ENCODE measurements at places on chromosomes 16 and 17.

DNA sequence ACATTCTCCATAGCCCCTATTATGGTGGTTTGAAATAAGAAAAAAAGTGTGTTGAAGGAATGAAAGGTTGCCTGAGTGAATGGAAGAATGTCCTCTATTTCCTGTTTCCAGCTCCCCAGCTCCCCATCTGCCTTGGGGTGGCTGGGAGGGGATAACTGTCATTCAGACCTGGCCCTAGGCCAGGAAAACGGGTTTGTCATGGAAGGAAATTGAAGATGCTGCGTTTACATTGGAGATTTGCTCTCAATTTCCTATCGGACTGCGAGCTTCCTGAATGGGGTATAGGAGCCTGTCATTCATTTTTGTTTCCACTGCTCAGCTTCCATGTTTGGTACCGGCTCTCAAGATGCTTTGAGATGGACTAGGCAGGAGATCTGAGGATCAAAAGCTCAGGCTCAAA lies 2.2 kb upstream of the FZD2 start:
- no peak for DNase-seq

DNA sequence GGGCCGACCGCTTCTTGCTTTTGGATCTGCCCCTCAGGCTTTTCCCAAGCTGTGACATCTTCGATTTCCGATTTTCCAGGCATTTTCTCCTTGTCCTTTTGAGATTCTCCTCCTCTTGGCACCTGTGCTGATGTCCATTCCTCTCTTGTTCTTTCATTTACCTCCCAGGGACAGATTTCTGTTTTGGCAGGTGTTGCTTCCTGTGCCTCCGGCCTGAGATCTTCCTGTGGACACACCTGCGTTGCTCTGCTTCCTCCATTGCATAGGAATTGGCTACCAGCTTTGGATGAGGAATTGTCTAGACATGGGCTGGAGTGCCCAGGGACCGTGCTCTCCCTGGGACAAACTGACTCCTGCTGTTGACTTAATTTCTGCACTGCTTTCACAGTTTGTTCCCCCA lies 15.1 kb downstream of the GPR179 start:
- no peak for DNase-seq

GRCh38 chr17:27989046-27989445 lies 53.4 kb upstream of the NLK start:
- no peak for DNase-seq

- no peak for DNase-seq
Measured at GRCh38 chr16:30766933-30767284, 4.8 kb downstream of the RNF40 start.

DNA sequence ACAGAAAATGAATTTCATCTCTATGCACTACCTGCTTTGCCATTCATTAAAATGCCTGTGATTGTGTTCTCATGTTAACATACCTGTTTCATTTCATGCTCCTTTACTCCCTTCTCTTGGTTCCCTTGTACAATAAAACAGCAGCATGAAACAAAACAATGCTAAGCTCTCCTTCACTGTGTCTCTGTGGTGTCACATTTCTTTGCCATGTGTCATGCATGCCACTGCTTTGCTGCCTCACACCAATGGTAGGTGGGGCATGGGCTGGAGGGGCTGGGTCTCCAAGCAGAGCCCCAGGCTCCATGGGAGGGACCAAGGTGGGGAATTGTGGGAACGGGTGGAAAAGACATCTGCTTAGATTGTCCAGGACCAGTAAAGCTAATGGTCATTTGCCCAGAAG lies 83.6 kb downstream of the RGS9 start:
- no peak for DNase-seq

DNA sequence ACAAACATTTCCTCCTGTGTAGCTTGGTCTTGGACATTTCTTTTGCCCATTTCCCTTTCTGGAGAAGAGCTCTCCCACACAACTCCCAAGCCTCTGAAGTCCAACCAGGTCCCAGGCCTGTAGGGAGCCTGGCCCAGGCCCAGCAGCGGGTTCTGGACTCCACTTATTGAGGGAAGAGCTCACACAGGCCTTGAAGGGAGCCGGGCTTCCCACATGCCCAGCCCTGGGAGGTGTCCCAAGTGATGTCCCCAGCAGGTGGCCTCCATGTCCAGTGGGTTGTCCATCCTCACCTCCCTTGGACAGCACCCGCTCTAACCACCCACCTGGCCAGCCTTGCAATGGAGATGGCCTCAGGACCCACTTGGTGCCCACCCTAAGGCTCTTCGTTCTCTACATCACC lies 5.9 kb upstream of the EPX start:
- no peak for DNase-seq

DNA sequence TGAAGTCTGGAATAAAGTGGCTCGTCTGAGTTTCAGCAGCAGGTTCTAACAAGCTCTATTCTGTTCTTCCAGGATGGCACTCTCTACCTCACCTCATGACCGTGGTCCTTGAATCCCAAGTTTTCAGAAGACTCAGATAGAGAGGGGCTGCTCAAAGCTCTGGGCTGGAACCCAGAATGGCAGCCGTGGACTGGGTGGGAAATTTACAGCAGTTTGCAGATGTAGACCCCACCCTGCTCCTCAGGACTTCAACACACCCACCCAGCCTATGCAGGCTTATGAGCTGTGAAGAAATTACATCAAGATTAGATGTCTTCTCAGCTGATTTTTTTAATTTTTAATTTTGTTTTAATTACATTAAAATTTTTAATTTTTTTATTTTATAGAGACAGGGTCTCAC lies 59.4 kb downstream of the METRNL start:
- no peak for DNase-seq

DNA sequence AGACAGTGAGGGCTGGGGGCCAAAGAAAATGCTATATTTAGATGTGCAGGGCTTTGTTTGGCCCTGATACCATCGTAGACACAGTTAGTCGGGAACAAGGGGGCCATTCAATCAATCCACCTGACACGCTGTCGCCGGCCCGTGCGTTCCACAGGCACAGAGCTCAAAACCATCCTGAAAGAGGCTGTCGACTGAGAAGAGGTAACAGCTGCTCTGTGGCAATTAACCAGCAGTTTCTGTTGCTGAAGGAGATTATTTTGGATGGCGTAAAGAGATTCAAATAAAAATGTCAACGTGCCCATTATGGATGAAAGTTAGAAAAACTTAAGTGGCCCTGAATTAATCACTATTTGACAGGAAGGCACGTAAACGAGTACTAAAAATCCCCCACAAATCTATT lies 276.2 kb upstream of the IRX5 start:
- DNase-seq, result no peak

DNA sequence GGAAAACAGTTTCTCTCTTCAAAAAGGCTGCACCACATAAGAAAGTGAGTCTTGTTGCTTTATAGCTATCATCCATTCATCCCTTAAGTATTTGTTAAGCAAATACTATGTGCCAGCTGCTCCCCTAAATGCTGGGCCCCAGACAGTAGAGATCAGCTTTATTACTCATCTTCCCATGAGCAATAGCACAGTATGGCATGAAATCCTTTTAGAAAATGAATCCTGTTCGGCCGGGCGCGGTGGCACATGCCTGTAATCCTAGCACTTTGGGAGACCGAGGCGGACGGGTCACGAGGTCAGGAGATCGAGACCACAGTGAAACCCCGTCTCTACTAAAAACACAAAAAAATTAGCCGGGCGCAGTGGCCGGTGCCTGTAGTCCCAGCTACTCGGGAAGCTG lies 99.5 kb downstream of the MYO1D start:
- DNase-seq, result no peak

DNA sequence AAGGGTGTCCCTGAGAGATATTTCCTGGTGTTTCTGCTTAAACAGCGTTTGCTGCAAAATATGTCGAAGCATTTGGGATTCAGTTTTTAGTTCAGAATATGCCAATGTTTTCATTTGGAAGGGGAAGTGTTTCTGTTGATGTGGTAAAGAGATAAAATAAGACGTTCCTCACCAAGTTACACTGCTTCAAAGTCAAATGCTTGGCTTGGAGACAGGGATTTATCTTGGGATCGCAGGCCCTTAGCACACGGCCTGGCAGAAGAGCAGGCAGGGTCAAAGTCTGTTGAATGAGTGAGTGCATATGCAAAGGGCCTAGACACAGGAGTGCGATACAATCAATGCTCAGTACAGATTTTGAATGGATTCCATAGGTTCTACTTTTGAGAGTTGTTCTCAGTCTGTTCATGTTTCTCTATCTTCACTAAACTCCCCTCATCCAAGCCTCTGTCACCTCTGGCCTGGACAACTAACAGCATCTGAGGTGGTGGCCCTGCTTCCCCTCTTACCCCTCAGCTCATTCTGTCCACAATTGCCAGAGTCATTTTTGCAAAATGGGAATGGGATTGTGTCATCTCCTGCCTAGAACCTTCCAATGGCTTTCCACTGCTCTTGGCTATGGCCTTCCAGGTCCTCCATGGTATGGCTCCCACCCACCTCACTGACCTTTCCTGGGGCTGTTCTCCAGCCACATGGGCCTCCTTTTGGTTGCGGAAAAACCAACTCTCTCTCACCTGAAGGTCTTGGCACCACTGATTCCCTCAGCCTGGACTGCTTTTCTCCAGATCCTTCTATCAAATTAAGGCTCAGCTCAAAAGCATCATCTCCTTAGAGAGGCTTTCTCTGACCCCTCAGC lies 3.2 kb downstream of the DEXI start:
- DNase-seq, result no peak

DNA sequence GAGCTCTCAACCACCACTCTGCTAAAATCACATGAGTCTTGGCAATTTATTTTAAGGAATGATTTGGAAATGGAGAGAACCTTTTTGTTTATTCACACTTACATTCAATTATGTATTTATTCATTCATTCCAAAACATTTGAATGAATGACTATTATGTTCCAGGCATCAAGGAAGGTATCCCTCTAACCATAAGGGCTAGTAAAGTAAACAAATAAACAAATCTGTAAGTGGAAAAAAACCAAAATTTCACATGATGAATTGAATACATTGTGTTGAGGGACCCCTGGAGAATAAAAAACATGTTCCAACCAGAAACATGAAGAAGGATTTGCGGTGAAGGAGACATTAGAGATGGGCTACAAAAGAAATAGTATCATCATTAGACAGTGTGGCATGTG lies 677.8 kb downstream of the TOX3 start:
- DNase-seq, result no peak

GRCh38 chr17:76115138-76115754 lies 11.7 kb upstream of the EXOC7 start:
- DNase-seq, result no peak

GRCh38 chr17:6461792-6462524 lies 17.7 kb downstream of the PIMREG start:
- DNase-seq, result peak; percentile 7

DNA sequence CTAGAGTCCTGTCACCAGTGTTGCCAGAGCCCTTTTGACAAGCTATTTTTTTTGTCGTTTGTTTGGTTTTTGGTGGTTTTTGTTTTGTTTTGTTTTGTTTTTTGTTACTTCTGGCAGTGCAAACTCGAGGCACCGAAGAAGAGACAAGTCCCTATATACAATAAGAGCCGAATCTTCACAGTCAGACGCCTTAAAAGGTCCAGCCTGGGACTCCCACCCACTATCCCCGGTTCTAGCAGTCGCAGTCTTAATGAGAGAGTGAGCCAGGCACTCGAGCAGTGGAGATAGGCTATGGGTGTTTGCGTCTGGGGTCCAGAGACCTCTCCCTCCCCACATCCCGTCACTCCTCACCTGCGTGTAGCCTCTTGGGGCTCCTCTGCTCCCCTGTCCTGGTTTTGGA lies 1.9 kb downstream of the OR1F1 start:
- no peak for DNase-seq

- DNase-seq, result no peak
Measured at GRCh38 chr17:30790279-30790678, 34.2 kb downstream of the CRLF3 start.

GRCh38 chr16:64363039-64363438 lies 758.8 kb downstream of the CDH11 start:
- no peak for DNase-seq

GRCh38 chr16:1458977-1459341 lies 14.6 kb upstream of the CCDC154 start:
- DNase-seq, result no peak

DNA sequence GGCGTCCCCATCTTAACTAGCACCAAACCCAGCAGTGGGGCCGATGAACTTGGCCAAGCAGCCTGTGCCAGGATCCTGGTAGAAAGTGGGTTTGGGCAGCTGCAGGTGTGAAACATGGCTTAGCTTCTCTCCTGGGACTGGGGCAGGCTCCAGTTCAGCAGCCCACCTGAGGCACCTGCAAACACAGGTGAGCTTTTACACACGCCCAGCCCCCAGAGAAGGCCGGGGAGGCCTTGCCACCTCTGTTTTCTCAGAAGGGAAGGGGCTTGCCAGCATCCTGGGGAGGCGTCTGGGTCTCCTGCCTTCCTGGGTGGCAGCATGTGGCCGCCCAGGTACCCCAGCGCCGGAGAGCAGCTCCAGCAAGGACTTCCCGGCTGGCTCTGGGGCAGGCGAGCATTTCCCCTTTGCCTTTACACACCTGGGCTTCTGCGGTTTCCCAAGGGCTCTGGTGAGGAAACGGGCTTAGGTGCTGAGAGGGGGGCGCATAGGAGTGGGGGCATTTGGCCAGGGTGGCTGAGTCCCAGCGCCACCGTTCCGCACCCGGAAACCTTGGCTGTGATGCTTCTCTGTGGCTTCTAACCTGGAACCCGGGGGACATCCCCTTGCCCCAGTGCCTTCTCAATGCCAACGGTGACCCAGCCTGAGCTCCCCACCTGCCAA lies 81.6 kb upstream of the CBX4 start:
- DNase-seq, result no peak

- no peak for DNase-seq
Measured at GRCh38 chr16:29841631-29842030, 21.4 kb downstream of the MVP start.

DNA sequence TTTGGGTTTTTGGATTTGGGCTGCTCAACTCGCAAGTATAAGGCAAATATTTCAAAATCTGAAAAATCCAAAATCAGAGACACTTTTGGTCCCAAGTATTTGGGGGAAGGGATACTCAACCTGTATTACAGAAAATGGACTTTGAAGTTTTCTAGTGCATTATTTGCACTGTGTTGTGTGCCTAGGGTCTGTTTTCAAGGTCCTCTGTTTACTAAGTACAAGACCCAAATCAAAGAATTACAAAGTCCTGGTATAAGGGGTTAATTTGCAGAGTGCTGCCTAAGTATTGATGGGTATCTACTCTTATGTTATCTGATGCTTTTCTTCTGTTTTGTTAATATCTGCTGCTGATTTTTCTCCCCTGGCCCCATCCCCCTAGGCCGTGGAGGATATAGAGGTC lies 25.0 kb downstream of the HEATR9 start:
- DNase-seq, result no peak

DNA sequence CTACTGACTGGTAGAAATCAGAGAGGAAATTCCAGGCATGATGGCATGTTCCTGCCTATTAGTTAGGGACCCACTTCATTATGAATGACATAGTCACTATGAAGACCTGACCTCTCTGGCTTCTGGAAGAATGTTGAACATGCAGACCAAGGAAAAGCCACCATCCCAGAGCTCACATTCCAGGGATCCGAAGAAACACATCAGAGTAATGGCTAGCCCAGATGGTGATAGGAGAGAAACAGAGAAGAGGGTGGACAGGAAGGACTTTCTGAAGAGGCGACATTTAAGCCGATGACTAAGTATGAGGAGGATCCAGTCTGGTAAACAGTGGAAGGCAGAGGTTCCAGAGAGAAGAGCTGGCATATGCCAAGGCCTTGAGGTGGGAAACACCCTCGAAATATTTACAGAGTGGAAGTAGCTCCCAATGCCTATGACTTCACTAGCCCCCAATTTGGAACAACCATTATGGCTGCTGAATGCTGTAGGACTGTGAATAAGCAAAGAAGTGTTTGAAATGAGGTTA lies 216.2 kb downstream of the RBFOX1 start:
- DNase-seq, result no peak
